Effector CD8-positive, alpha-beta T cell (primary cell): ENCODE measurements at places on chromosomes 2 and 18.

GRCh38 chr2:218957671-218958070 lies 1.8 kb upstream of the CDK5R2 start:
- no peak for DNase-seq

DNA sequence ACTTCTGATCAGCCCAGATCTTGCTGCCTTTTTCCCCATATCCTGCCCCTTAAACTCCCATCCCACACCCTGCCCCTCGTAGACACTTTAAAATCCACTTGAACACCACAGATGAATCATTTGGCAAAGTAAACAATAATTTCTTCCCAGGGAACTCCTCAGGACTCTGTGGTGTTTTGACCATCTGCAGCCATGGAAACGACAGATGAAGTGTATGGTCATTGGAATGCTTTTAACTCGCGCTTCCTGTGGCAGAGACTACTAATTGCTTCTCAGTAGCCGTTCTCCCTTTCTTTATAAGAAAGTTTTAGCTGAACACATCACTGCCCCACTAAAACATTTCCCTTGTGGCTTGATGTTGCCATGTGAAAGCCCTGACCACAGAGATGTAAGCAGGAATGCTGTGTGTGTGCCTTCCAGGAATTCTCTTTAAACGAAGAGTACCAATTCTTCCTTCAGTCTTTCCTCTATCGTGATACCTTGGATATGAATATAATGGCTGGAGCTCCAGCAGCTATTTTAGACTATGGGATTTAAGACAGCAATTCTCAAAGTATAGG lies 92.7 kb upstream of the PARD3B start:
- no peak for DNase-seq

- no peak for DNase-seq
These were observed 6.8 kb upstream of the DDX1 start for GRCh38 chr2:15584767-15585469.

DNA sequence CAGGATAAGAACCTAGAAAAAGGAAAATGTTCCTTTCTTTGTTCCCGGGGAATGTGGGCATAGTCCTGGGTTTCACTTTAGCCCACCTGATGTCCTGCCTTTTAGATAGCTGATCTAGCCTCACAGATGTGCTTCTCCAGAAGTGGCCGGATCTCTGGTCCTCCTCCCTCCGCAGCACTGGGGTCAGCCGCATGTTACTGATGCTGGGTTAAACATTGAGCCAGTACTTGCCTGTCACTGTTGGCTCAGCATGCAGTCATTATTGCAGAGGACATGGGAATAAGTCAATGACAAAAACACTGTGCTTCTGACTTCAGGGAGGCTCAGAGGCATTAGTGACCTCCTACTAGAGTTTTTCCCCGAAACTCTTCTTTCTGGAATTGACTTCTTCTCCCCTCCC lies 27.6 kb downstream of the NCK2 start:
- no peak for DNase-seq

DNA sequence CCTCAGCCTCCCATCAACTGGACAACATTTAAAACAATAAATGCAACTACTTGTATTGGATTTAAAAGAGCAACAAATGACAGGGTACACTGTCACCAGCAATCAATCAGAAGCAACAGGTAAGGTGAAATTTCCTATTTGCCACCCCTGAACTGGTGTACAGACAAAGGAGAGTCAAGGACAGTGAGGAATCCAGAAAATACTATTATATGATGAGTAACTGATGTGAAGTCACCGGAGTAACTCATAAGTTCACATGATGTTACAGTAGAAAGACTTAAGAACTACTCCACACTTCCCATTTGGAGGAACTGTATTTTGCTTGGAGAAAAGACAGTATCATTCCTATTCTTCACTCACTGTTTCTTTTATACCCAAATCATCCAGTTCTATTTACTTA lies 4.1 kb upstream of the STAT1 start:
- no peak for DNase-seq

DNA sequence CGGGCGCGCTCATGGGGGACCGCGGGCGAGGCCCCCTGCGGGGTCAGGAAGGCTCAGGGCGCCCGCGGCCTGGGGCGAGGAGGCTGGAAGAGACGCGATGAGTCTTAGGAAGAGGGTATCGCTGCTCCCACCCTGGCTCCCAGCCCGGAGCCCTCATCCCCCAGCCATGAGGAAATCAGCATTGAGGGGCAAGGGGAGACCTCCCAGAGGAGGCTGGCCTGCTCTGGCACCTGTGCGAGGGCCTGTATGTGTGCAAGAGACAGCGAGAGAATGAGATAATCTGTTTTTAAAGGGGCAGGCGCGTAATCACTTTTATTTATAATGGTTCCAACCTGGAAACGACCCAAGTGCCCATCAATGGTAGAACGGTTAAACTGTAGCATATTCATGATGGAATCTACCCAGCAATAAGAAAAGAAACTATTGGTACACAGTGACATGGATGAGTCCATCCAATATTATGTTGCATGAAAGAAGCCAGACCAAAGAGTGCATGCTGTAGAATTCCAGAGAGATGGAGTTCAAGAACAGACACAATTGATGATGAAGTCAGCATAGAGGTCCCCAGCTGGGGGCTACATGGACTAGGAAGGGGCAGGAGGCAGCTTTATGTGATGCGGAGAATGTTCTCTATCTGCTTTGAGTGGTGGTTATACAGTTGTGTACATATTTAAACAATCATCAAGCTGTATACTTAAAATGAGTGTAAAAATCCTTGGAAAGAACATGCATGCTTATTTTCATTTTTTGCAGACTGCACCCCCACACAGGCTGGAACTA lies 14.4 kb downstream of the FBXO41 start:
- DNase-seq: no peak

GRCh38 chr2:43724728-43725526 lies 48.7 kb upstream of the C1GALT1C1L start:
- DNase-seq: no peak

GRCh38 chr18:35389095-35389618 lies 12.0 kb upstream of the ZNF396 start:
- no peak for DNase-seq

GRCh38 chr2:33304032-33304864 lies 172.2 kb upstream of the RASGRP3 start:
- DNase-seq: no peak

- DNase-seq: no peak
These were observed 65.6 kb upstream of the UBXN4 start for GRCh38 chr2:135676031-135676430.

- no peak for DNase-seq
These were observed 17.9 kb upstream of the ID2 start for GRCh38 chr2:8663997-8664396.

- peak; percentile 26 for DNase-seq
These were observed 568 bp downstream of the TMEM131 start for GRCh38 chr2:97995026-97995733.

DNA sequence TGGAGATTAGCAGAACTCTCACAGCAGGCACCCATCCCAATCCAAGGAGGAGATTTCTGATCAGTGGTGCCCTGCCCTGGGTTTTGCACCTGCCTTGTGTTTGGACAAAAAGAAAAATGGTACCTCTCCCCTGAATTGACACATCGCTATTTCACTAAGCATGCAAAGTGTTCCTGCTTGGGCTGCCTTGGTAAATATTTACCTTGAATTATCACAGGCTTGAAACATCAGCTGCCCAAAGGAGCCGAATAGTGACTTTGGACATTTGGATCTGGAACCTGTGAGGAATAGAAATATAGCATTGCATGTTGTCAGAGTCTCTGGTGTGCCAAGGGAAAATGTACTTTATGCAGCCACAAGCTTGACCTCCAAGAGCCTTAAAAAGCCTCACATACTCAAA lies 926.4 kb upstream of the FANCL start:
- no peak for DNase-seq
